ENCODE measurements at places on chromosomes 7 and 10. TPM values are rescaled to one million over a fixed set of nuclear protein-coding genes. Genes with fewer than 3 reads are reported as not detected.

- no peak for DNase-seq
Observed at GRCh38 chr7:69769826-69770225, 171.6 kb downstream of the AUTS2 start.

Gene MPP7
- total RNA-seq = 2.0 TPM

DNA sequence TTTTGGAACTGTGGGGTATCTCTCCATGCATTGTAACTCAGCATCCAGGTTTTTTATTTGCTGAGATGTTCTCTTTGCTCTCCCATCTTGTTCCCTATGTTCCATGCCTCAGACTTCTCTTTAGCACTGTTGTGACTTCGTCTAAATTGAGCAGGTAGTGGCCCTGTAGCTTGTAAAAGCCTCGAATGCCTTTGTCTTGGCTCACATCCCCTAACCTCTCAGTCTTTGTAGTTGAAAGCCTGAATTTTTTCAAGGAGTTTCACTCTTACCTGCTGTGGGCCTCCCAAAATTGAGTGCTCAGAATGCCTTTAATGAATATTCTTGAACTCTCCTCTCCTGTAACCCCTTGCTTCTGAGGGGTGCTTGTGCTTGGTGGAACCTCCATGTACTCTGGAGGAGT, 1137.3 kb downstream of the REEP3 start:
- DNase-seq = no peak

Gene GBX1
- total RNA-seq = not detected

Gene HOXA4
- total RNA-seq = 4.1 TPM

- DNase-seq = peak; percentile 48
Observed at GRCh38 chr10:118595598-118596425, at the start of gene PRLHR. PRLHR (minus strand) TSS chr10:118595648; CDS start chr10:118595244, 404 bp downstream.

GRCh38 chr7:74412056-74412455, 41.6 kb upstream of the GTF2IRD1 start:
- DNase-seq = no peak

DNA sequence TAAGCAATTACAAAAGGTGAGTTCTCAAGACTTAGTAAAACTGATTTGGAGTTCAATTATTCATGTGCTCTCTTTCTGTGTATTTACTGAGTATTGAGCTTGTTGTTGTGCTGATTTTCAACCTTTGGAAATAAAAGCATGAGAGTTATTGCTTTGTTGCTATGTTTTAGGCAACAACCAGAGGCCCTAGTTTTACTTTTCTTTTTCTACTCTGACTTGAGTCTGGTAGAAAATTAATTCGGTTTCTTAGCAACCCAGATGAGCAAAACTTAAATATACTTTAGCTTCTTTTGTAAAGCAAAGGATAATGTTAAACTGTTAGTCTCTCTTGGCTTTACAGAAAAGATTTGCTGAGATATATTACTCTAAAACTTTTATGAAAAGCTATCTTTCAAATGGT, 66.4 kb upstream of the SCIN start:
- DNase-seq = no peak

Gene EPHB4
- 57.5 TPM for total RNA-seq

DNA sequence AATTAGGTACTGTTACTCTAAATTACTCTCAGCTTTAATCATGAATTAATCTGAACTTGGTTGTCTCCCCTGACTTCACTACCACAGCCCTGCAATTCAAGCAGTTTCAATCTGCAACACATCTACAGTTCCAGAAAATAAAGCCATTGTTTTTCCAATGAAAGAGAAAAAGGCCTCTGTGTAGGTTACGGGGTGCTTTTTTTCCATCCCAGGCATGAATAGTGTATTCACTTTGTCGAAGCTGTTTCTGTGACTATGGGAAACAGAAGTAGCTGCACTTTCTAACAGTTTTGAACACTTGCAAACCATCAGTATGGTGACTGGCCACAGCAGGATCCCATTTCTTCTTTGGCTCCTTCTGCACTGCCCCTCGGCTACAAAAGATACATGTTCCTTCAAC, 460.2 kb downstream of the GRM8 start:
- no peak for DNase-seq

DNA sequence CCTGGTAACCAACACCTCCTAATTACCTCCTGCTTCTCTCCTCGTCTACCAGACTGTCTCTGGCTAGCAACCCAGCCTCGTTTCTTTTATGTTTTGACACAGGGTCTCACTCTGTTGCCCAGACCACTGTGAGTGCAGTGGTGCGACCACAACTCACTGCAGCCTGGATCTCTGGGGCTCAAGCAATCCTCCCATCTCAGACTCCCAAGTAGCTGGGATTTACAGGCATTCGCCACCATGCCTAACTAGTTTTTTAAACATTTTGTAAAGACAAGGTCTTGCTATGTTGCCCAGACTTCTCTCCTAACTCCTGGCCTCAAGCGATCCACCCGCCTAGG, 10.2 kb downstream of the TNRC18 start:
- DNase-seq = no peak

GRCh38 chr10:132933308-132934042, 8.9 kb downstream of the CFAP46 start:
- no peak for DNase-seq

DNA sequence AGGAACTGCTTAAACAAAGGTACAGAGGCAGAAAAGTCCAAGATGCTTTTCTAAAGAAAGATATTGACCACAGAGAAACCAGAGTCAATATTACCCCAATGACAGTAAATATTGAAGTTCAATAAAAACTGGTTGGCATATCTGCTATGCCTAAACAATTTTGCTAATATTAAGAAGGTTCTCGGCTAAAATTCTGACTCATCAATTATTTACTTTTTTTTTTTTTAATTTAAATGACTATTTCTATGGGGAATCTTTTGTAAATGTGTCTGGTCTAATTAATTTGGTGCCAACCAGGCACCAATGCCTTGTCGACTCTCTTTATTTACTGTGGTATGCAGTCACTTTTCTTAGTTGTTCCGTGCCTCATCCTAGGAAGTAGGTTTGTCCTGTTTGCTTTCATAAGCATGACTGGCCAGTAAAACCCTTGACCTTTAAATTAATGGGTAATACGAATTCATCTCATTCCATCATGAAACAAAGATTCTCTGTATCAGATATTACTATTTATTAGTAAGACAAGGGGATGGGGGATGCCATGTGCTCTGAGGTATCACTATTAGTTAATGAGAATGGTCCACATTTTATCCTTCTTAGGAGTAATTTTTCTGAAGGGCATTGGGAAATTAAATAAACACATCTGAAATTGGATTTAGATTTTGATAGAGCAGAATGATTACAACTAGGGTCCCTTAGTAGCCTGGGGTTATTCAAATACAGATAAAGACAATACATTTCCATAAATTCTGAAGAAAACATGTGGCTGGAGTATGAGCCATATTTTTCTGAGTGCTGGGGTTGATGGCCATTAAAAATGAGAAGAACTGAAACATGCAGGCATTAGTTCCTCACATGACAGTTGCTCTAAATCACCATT, 154.4 kb downstream of the VTI1A start:
- DNase-seq = no peak

DNA sequence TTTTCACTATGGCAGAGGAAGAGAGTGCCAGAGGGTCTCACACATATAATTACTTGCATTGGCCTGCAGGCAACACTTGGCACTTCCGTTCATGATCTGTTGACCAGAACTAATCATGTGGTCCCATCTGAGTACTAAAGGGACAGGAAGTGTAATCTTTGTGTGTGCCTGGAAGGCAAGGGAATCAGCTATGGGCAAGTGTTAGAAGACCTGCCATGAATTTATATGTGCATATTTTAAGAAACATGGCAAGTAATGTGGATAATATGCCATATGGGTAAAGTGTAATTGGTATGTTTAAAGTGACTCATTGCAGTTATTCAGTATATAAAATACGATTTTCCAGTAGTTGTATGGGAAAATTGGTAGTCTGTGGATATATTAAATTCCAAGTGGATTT, 46.1 kb downstream of the CCSER2 start:
- DNase-seq = no peak

DNA sequence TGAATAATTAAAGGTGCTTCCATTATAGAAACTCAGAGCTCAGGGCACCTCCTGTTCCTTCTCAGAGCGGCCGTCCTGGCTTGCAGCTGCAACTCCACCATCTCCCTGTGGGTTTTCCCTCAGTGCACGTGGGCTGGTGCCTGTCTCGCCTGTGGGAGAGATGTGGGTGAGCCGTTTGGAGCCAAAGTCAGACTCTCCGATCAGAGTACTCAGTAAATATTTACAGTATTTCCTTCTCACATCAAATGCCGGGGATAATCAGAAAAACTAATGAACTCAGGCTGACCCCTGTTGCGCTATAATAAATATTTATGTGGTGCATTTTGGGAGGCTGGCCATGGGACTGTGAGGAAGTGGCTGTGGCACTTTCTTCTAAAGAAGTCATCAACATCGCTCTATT, 155.8 kb upstream of the HABP2 start:
- no peak for DNase-seq

Gene TCERG1L
- total RNA-seq = 0.03 TPM

Gene SH3PXD2A
- total RNA-seq = 3.4 TPM

Gene TMEM184A
- total RNA-seq = 1.7 TPM

DNA sequence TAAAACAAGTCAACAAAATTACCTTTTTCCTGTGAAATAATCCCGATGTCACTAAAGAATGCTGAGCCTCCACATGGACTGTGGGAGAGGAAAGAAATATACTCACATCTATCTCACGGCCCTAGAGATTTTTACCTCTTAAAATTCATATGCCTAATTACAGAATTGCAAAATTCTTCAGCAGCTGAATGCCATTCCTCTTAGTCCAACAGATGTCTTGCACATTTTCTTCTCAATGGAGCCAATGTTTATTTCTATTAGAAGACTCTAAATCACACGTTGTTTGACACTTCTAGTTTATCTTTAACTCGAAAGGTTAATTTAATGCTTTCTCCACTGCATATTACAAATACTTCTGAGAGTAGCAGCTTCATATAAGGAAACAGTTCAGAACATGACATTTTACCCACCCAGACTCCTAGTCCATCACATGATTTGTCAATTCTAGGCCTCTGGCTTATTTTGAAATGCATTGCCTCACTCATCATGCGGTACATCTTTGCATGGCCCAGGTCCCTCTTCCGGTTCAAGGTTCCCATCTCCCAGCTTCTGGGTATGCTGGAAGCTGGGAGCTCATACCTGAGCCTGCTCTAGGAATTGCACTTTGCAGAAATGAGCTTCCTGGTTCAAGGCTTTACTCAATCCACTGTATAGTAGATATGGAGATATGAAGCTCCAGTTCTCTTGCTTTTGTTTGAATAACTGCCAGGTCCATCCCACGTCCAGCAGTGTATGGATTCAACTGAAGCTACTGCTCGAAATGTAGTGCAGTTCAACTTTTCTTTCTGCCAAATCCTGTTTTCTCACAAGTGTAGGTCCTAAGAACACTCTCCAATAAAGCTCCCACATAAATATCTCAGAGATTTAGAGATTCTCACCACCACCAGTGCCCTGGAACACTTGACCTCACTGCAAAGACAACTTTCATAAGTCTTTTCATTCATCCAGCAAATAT, 306.2 kb downstream of the GPR37 start:
- DNase-seq = no peak

Gene CPA5
- total RNA-seq = not detected

DNA sequence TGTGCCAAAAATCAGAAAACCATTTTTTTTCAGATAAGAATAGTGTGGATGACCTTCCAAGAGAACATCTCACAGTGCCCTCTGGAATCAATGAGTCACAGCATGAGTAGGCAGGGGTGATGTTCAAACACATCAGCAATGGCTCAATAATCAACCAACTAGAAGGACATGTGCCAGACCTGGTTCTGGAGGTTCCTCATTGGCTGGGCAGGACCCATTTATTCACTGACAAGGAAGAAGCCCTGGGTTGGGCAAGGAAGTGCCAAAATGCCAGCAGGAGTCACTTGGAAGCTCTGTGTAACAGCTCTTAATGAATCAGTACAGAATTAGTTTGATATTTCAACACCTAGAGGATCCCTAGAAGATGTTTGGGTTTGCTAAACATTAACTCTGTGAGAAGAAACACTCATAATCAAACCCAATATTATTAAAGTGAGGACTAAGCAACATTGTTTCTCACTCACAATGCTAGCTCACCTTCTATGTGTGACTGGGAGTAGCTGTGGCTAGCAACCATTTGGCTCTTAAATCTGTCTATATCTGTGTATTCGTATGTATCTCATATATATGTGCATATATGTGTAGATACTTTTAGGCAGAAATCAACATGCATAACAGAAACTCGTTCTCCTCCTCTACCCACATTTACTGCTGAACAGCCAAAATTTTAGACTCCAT, 72.3 kb upstream of the APBB1IP start:
- DNase-seq = peak; percentile 15

DNA sequence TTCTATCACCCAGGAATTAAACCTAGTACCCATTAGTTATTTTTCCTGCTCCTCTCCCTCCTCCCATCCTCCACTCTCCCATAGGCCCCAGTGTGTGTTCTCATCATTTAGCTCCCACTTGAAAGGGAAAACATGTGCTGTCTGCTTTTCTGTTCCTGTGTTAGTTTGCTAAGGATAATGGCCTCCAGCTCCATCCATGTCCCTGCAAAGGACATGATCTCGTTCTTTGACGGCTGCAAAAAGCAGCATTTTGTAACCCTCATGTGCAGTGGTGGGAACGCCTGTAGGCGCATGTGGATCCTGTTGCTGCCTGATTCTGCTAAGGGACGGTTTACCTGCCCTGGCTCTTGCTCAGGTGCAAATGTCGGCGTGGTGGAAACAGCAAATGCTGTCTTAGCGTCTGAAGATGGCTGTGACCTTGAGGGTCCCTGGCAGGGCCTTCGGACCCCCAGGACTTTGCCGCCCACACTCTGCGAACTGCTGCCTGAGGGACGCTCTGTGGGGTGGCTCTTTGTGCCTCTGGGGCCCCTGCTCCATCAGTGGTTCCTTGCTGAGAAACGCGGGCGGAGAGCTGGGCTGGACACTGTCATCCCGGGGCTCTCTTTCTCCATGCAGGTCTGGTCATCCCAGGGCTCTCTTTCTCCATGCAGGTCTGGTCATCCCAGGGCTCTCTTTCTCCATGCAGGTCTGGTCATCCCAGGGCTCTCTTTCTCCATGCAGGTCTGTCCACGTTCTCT, 5.6 kb upstream of the MTG1 start:
- DNase-seq = no peak

Gene TRIM50
- not detected for total RNA-seq

GRCh38 chr10:33034931-33035330, 76.9 kb upstream of the ITGB1 start:
- DNase-seq = no peak

DNA sequence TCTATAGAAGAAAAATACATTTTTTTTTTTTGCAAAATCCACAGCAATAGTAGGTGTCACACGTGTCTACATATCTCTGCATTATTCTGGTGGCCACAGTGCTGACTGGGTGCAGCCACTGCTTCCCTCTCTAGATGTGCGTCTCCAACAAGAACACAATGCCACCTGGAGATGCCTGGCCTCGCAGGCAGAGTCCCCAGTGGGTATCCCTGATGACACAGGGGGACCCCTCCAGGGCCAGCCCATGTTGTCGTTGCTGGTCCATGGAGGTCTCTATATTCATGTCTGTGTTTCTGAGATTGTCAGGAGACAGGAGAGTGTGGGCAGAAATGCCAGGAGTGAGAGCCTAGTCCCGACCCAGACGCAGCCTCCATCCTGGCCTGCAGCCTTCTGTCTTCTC, 345.9 kb upstream of the SHH start:
- no peak for DNase-seq

- DNase-seq = peak; percentile 25
Observed at GRCh38 chr7:131424219-131424822, 96.6 kb downstream of the MKLN1 start.
